AG09309 (cell line): ENCODE measurements at places on chromosomes 16 and 17.
A peak's percentile ranks its signal among the peaks of the same experiment; 100 is the strongest.

GRCh38 chr17:42337442-42337841, 49.1 kb downstream of the STAT5A start:
- peak; percentile 96 for DNase-seq

DNA sequence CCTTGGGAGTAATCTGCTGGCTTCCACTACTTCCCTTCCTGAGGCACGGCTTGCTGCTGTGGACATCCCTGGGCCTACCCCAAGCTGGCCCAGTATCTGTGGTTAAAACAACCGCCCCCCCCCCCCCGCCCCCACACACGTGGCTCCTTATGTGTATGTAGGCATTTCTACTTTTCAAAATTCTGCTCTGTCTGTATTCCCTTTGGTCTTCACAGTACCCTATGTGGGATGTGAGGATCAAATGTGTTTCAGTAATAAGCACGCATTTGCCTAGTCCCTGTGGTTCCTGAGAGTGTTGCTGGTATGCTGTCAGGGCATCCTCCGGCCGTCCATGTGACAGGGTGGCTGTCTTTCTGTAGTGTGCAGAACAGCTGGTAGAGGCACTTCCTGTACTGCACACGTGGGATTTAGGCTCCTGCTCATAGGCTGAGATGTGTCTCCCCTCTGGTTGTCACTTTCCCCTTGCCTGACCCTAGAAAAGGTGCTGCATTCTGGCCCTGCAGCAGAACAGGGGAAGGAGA, 2.2 kb downstream of the NT5M start:
- DNase-seq: no peak

GRCh38 chr16:11681556-11681955, 13.3 kb downstream of the SNN start:
- DNase-seq: no peak

DNA sequence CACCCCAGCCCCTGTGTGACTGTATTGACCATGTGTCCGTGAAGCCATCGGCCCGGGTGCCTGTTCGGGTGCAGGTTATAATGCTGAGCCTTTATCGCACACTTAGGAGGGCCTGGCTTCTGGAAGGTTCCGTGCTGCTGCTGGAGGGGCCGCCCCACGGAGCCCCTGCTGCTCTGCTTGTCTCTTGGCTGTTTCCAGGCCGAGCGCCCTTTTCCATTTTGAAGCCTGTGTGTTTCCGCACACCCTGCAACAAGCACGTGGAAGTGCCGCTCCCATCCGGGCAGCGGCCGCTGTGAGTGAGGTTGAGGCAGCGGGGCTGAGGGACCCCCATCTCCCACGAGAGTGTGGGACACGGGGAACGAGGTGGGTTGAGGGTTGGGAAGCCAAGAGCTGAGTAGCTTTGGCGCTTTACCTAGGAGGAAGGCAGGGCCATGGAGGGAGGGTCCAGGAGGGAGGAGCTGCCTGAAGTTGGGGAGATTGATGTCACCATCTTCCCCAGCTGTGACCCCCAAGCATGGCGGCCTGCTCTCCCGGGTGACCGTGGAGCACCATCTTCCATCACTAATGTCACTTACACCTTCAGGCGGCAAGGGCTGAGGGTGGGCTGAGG, 200.1 kb upstream of the GSE1 start:
- no peak for DNase-seq

GRCh38 chr17:67311575-67311974, 54.8 kb downstream of the PSMD12 start:
- DNase-seq: no peak
